A172 (cell line): ENCODE measurements at places on chromosomes 16 and 17. TPM values are rescaled to one million over a fixed set of nuclear protein-coding genes. Genes with fewer than 3 reads are reported as not detected.

Gene GFAP
- total RNA-seq: not detected in 2 replicates

Gene CHCT1
- total RNA-seq: 0.53 TPM in 1 of 2 replicates, not detected in the other

Gene KRTAP2-3
- total RNA-seq: 0.69 and 1.00 TPM in 2 replicates

Gene SLC35G6
- not detected in 2 replicates for total RNA-seq

Gene NUBP2
- total RNA-seq: 161 and 195 TPM in 2 replicates

Gene CD300E
- total RNA-seq: not detected in 2 replicates

Gene RPTOR
- total RNA-seq: 17.4 and 20.7 TPM in 2 replicates

Gene TBC1D3B
- 1.9 and 3.7 TPM in 2 replicates for total RNA-seq
